NCI-H526 (cell line): ENCODE measurements at places on chromosomes 7 and 10.

DNA sequence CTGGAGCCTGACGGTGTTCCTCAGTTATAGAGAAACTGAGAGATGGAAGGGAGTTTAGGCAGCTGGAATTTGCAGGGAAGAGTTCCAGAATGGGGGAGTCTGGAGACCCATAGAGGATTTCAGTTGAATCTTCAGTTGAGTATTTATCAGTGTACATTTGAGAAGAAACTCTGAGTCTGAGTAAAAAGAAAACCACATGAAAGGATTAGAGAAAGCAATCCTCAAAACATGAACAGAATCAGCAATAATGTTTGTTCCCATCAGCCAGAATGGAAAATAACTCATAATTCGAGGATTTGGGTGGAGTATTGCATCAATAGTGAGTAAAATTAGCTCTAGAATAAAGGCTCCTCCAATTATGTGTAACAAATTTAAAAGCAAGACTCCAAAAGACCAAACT lies 130.0 kb upstream of the AHR start:
- no peak for DNase-seq

- no peak for DNase-seq
Observed at GRCh38 chr10:75226656-75227055, 9.1 kb downstream of the COMTD1 start.

GRCh38 chr7:151992375-151992774 lies 33.1 kb upstream of the GALNT11 start:
- peak; percentile 90 for DNase-seq

GRCh38 chr10:60414877-60415585 lies 25.4 kb upstream of the ANK3 start:
- DNase-seq = no peak

GRCh38 chr7:108252177-108252576 lies 122.0 kb upstream of the LAMB4 start:
- DNase-seq = no peak

- no peak for DNase-seq
Observed at GRCh38 chr10:72274213-72274729, 547 bp downstream of the DDIT4 start.

GRCh38 chr10:127148933-127149220 lies 47.5 kb downstream of the INSYN2A start:
- DNase-seq = no peak

- peak; percentile 31 for DNase-seq
Observed at GRCh38 chr7:47743965-47744591, 162.2 kb upstream of the TNS3 start.

GRCh38 chr10:128875956-128876736 lies 590.9 kb upstream of the MGMT start:
- DNase-seq = no peak

DNA sequence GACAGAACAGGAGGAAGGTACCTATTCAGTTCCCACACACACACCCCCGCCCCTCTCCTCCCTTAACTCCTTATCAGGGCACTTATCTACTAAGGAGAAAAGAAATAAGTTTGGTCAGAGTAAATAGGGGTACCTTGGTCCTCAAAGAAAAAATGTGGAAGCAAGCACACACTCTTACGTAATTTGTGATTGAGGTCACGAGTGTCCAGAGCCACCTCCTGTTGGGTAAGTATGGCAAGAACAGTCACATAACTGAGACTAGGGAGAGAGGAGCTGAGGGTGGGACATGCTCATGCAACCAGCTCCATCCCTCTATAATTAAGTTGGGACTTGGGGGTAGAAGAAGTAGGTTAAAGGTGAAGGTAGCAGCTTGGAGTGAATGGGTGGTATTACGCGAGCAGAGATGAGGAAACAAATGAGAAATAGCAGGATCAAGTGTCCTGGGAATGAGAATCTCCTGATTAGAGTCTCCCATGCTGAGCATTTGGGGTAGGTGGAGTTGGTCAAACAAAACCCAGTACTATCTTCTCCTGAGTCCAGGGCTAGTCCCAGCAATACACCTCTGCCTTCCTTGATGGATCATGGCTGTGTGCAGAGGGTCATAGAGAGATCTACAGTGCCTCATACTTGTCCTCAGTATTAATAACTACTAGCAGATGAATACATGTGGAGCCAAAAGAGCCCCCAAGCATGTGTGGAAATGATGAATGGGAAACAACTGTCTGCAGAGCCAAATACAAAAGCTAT lies 77.1 kb downstream of the GSAP start:
- no peak for DNase-seq

GRCh38 chr10:27861781-27862180 lies 116.2 kb upstream of the MKX start:
- DNase-seq = no peak

DNA sequence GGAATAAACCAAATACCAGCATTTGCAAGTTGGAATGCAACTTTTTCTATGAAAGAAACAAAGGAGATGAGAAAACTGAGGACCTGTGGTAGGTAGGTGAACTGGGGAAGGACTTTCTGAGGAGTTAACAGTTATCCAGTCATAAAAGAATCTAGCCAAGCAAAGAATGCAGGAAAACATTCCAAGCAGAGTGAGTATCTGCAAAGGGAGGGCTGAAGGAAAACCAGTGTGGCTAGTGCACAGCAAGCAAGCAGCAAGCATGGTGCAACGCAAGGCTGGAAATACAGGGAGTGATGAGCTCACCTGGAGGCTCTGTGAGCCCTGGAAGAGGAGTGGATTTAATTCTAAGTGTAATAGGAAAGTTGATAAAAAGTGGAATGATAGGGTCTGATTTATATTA lies 44.0 kb downstream of the RTKN2 start:
- DNase-seq = no peak

DNA sequence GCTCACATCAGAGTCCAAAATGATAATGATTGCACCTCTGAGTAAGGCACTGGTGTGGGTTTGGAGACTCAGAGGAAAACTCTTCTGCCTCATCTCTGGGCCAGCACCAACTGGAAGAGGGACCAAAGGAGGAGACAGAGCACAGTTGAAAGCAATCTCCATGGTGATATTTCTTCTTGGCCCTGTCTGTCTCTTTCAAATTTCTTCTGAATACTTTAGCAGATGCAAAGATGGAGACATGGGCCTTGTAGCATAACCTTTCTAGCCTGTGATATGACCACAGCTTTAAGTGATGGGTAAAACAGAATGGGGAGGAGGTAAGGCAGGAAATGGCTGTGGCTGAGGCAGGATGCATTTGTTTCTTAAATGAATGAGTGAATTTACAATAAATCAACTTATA lies 12.2 kb upstream of the GIMAP7 start:
- DNase-seq = no peak

GRCh38 chr10:53675177-53675576 lies 902.6 kb upstream of the MBL2 start:
- DNase-seq = no peak

DNA sequence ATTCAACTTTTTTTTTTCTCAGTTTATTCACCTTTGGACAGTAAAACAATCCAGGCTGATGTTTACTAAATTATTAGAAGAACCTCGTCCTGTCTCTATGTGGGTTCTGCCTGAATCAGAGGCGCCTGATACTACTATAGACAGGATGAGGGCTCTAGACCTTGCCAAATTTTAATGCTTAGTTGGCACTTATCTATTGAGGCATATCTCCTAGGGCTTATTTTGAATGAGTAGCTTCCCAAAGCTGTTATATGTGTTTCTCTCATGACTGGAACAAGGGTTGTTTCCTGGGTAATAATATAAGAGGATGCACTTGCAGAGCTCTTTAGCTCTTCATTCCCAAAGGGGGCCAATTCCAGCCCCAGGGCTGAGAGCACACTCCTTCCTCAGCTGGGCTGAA lies 23.6 kb downstream of the HECW1 start:
- DNase-seq = no peak

DNA sequence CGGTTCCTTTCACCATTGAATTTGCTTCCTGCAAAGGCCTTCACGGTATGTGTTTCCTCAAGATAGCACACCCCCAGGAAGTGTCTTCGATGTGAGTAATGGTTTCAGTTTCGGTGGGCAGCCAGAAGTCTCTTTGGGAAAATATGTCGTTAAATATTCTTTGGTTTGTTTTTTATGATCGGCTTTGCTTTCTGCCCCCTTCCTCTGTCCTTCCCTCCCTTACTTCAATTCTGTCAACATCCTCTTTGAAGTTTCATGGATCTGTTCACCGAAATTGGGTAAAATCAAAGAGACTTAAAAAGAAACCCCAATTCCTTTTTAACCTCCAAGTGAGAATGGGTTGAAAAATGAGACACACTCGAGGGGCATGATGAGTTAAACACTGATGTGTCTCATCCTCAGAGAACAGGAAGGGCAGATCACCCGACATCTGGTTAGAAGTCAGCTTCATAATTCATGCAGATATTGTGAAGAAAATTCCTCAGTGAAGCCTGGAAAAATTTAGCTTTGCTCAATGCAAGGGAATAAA lies 170.8 kb upstream of the HABP2 start:
- no peak for DNase-seq

DNA sequence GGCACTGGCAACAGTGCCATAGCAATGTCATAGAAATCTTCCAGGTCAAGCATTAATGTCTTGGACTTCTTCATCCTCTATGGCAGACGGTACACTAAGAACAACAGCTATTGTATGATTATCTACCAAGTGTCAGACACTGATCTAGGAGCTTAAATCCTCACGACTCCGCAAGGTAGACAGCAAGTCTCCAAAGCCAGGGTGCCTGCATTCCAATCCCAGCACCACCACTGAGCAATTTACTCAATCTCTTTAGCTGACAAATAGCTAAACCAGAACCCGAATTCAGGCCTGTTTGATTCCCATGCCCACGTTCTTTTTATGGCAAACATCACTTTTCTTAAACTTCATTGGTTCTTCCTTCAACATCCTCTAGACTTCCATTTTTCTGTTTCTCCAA lies 31.8 kb downstream of the DNMBP start:
- DNase-seq = no peak

DNA sequence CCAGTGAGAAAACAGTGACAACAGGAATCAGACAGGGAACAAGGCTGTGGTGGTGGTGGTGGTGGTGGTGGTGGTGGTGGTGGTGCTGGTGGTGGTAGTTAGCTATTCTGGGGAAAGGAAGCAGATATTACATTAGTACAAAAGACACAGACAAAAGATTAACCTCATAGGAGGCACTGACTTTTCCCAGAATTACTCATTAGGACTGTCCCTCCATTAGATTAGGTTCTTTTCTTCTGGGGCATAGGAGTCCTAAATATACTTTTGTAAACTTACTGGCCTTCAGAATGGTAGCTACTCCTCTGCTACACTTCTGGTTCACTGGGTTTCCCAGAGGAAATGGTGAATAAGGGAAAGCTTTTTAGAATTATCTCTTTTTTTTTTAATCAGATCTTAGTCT lies 156.6 kb upstream of the SEMA3D start:
- no peak for DNase-seq

DNA sequence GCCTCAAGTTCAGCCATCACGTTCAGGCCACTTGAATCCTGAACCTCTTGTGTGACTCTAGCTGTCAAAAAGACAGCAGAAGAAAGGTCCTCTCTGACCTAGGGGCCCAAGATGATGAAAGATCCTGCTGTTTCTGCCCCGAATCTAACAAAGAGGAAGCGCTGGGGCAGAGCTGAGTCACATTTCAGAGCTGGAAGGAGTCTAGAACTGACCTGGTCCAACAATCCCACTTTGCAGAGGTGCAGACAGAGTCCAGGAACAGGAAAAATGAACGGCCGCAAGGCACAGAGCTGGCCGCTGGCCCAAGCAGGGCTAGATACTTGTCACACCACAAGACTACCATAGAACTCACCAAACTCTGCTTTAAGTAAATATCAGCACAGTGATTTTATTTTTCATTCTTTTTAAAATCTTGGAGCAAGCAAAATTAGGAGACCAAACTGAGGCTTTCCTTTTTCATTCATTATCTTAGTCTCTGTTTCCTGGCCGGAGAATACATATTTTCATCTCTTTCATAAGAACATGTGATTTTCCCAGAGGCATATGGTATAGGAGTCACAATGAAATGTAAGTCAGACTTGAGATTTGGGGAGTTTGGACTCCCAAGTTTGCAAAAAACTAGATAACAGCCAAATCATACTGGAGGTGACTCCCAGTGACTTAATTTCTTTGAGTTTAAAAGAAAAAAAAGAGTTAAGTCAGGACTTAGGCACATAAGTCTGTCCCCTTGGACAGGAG lies 52.8 kb downstream of the CHST15 start:
- DNase-seq = no peak

DNA sequence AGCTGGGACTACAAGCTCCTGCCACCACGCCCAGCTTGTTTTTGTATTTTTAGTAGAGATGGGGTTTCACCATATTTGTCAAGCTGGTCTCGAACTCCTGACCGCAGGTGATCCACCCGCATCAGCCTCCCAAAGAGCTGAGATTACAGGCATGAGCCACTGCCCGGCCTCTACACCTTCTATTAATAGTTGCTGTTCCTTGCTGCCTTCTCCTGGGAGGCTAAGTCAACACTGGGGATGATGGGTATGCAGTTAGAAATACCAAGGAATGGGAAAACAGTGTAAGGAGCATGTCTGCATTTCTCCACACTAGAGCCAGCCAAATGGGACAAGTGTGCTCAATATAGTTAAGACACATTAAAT lies 97.3 kb upstream of the PDLIM1 start:
- DNase-seq = no peak

DNA sequence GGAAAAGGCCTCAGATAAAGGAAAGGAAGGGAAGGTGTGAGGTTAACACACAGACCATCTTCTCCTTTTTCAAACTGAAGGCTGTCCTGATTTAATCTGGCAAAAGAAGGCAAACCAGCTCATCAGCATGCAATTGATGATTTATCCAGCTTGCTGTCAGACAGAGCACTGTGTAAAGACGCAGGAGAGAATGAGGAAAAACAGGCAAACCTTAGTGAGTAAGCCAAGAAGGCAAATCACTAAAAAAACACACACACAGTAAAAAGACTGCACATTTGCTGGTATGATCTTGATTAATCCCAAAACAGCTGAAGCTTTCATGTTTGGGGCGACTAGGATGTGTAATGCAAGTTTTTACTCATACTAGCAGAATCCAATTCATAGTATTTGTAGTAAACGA lies 65.8 kb upstream of the SKAP2 start:
- DNase-seq = no peak

GRCh38 chr10:43338117-43338516 lies 33.3 kb upstream of the FXYD4 start:
- DNase-seq = no peak

- no peak for DNase-seq
Observed at GRCh38 chr10:86313621-86314041, 53.0 kb downstream of the GRID1 start.

GRCh38 chr10:86104611-86105145 lies 261.9 kb downstream of the GRID1 start:
- no peak for DNase-seq

DNA sequence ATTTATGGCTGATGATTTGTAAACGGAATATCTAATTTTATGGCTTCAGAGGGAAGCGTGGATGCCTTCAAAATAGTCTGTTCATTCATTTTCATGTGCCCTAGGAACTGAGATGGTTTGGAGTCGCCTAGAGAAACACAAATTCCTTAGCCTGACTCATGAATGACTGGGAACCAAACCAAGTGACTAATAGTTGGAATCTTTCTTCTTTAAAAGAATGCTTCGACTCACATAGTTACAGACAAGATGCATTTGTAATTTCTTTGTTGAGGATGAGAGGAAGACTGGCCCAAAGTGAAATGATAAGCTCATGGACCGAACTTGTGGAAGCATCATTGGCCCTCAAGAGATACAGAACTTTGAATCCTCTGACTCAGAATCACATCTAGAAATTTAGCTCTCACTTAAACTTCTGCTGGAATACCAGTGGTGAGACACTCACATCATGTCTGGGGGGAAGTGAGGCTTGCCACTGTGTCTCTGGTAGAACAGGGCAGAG lies 1107.2 kb downstream of the NRG3 start:
- no peak for DNase-seq

GRCh38 chr7:1619152-1620079 lies 49.6 kb upstream of the PSMG3 start:
- DNase-seq = no peak
